ENCODE measurements at places on chromosomes 11 and 22.

DNA sequence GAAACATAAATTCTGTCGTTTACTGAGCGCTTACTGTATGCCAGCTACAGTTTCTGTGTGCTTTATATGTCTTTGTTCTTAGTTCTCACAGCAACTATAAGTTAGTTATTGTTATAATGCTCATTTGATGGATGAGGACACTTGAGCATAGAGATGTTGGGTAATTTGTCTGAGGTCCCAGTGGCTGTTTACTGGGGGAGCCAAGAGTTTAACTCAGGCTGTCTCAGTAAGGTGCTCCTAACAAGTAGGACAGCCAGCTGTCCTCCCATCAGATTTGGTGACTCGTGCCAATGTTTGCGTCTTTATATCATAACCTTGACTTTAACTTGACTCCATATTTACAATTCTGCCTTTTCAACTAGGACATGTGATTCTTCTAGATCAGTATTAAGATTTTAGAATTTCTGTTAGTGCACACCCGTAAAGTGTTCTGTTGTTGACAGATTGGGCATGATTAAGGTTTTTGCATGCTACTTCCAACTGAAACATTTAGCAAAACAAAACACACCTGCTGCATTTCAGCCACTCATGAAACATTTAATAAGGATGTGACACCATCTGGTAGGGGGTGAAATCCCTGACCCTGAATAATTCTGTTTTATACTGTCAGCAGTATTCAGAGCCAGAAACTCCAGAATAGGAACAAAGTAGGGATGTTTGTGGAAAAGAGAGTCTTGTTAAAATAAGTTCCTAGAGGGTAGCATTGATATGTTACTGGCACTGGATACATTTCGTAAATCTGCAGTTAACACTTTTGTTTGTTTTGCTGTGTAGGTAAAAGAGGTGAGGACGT lies 1.9 kb downstream of the REXO2 start:
- DNase-seq: peak; percentile 8

GRCh38 chr11:11555208-11555607 lies 66.6 kb downstream of the GALNT18 start:
- no peak for DNase-seq

GRCh38 chr22:45212306-45212709 lies 28.4 kb downstream of the KIAA0930 start:
- DNase-seq: peak; percentile 79

- no peak for DNase-seq
Observed at GRCh38 chr22:40826984-40827741, 8.0 kb upstream of the SLC25A17 start.

- peak; percentile 45 for DNase-seq
Observed at GRCh38 chr22:16917144-16918003, 90.6 kb downstream of the GAB4 start.

- DNase-seq: no peak
Observed at GRCh38 chr11:75275581-75275980, 35.0 kb downstream of the TPBGL start.

- no peak for DNase-seq
Observed at GRCh38 chr22:38191731-38192474, 9.9 kb upstream of the MAFF start.

DNA sequence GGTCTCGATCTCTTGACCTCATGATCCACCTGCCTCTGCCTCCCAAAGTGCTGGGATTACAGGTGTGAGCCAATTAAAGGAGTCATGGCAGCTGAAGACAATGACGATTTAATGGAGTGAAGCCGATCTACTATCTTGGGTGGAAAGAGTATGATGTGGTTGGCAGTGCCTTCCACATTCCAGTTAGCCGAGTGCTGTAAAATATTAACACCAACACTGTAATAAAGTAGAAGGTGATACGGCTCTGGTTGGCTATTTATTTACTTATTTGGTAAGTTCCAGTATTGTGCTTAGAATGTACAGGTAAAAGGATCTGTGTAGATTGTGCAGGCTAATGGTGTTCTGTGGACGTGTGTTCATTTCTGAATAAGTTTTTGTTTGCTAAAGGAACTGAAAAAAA lies 149.6 kb upstream of the MTMR2 start:
- no peak for DNase-seq

- no peak for DNase-seq
Observed at GRCh38 chr11:287821-288477, 977 bp upstream of the PGGHG start.

DNA sequence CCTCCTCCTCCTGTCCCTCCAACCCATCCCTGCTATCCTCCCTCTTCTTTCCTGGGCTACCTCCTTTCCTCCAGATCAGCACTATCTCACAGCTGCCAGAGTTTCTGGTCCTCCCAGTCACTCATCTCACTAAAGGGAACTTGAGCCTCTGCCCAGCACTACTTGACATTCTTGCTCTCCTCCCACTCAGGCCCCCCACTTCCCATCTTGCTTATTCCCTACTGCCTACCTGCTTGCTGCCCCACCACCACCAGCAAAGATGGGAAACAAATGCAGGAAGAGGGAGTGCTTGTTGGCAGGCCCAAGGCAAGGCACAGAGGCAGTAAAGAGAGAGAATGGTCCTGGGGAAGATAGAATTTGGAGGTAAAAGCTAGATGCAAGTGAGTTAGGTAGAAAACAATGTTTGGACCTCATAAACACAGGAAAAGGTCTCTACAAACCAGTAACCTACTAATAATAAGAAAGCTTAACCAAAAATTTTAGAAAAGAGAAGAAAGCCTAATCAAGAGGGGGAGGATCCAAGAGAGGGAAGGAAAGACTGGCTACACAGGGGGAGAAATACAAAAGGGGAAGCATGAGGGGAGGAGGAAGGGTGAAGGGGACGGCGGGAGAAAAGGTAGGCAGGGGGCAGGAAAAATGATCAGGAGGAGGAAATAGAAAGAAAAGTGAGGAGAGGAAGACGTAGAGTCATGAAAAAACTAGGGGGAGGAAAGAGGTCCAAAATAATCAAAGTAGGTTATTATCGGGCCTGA lies 63.6 kb downstream of the PAK1 start:
- no peak for DNase-seq

DNA sequence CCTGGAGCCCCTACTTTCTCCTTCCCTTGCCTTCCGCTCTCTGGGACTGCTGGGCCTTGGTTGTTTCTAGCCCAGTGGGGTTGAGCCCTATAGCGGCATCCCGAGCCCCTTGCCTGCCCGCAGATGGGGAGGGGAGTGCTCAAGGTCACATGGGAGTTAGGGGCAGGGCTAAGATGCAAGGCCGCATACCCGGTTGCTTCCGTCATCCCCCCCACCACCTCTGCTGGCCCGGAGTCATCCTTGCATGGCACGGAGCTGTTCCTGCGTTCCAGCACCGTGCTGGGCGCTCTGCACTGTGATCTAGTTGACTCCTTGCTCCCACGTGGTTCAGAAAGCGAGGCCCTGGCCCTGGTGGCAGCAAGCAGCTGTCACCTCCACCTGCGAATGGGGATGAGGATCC lies 18.0 kb downstream of the FLRT1 start:
- DNase-seq: no peak

DNA sequence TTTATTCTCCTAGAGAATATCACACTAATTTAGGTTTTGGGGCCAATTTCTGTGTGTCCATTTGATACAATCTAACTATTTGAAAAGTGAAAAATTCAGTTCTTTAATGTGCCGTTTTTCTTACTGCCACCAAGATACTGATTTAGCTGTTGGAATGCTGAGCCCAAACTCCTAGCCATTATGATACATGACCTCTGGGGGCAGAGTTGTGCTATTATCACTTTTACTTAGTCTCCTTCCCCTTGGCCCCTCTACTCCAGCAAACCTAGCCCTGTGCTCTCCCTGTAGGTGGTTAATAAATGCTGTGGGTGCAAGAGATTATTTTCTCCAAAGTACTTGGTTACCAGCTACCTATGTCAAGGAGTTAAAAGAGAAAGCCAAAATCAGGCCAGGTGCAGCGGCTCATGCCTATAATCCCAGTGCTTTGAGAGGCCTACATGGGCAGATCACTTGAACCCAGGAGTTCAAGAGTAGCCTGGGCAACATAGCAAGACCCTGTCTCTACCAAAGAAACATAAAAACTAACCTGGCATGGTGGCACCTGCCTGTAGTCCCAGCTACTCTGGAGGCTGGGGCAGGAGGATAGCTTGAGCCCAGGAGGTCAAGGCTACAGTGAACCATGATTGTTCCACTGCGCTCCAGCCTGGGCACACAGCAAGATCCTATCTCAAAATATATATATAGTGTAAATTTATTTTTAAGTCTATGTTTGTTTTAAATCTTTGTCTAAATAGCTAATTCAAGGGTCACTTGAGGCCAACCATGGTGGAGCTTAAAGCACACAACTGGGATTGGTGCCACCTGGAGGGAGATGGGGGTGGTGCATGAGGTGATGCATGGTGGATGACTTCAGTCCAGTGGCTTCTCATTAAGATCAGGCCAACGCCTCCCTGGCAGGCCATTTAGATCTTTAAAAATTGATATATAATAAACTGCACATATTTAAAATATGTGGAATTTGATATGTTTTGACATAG lies 193.2 kb upstream of the PLET1 start:
- peak; percentile 46 for DNase-seq

DNA sequence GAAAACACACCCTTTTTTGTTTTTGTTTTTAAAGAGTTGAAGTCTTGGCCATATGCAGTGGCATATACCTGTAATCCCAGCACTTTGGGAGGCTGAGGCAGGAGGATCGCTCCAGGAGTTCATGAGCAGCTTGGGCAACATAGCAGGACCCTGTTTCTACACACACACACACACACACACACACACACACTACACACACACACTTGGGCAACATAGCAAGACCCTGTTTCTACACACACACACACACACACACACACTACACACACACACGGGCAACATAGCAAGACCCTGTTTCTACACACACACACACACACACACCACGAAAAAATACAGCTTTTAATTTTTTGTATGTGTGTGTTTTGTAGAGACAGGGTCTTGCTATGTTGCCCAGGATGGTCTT lies 54.5 kb downstream of the HIPK3 start:
- no peak for DNase-seq

GRCh38 chr11:116517077-116517476 lies 255.7 kb downstream of the BUD13 start:
- no peak for DNase-seq

DNA sequence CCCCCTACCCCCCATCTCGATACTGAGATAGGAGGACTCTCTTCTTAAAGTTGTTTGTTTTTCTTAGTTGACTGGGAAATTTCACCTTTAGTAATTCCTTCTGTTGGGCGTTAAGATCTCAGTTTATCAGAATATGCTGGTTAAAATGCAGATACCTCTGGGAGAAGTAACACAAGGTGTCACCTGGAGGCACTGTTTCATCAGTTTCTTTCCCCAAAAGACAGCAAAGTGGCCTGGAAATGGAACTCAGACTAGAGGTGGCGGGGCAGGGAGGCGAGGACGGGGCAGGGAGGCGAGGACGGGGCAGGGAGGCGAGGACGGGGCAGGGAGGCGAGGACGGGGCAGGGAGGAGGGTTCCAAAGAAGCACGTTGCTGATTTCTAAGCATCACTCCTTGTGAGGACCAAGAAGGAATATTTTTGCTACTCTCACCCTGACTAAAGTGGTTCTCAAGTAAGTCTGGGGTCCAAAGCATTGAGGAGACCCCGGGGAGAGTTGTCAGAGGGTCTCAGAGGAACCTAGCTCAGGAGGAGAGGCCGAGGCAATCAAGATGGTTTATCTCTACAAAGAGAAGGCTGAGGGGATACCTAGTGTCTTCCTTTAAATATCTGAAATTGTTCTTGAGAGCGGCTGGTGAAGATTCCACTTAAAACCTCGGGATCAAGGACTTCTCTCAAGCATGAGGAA lies 147.0 kb upstream of the B3GAT1 start:
- DNase-seq: no peak

GRCh38 chr11:36817336-36817965 lies 219.4 kb upstream of the RAG2 start:
- peak; percentile 6 for DNase-seq

GRCh38 chr11:16859651-16860050 lies 121.2 kb downstream of the C11orf58 start:
- no peak for DNase-seq

DNA sequence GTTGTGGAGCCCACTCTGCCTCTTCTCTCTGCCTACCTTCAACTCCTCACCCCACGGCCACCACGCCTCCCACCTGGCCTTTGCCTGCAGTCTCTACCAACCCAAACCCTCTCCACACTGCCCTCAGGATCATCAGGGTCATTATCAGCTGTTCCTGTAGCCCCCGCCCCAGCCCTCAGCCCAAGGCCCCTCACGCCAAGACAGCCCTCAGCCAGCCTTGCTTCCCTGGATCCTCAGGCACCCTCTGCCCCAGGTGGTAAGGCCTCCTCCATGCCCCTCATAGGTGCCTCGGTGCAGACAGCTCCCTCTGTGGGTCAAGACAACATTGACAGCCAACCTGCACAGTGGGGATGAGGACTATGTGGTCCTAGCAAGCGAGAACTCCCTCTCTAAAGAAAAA lies 1.7 kb downstream of the SBF1 start:
- no peak for DNase-seq

GRCh38 chr11:100638648-100639047 lies 48.4 kb upstream of the ARHGAP42 start:
- no peak for DNase-seq

GRCh38 chr11:111344032-111344431 lies 35.0 kb downstream of the POU2AF1 start:
- peak; percentile 60 for DNase-seq

GRCh38 chr11:38446336-38446735 lies 1848.3 kb upstream of the RAG2 start:
- DNase-seq: no peak

DNA sequence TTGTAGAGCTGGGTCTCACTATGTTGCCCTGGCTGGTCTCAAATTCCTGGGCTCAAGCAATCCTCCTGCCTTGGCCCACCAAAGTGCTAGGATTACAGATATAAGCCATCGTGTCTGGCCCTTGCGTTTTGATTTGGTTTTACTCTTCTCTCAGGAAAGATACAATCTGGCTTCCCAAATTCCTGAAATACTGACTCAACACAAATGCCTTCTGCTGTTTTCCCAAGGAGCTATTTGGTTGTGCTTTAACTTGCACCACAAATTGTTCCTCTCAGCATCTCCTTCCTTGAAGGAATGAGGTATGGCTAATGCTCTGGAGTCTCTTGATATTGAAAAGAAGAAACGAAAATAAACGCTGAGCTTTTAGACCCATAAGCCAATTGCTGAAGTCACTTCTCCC lies 110.0 kb upstream of the PAX6 start:
- no peak for DNase-seq

- DNase-seq: peak; percentile 68
Observed at GRCh38 chr22:40237788-40238424, 60.2 kb downstream of the TNRC6B start.

- peak; percentile 46 for DNase-seq
Observed at GRCh38 chr22:32202539-32203180, 2.2 kb downstream of the RFPL2 start.

DNA sequence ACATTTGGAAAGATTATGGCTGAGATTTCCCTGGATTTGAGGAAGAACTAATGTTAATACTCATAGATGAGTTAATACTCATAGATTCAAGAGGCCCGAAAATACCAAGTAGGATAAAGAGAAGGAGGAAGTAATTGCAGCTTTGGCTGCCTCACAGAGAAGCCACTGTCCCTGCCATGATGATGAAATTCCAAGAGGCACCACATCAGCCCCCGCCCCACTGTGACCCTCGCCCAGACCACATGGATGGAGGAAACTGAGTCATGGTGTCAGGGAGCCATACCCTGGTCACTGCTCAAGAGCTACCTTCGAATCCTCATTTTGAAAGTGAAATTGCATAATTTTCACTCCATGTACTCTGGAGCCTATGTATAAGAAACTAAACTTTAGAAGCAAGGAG lies 92.9 kb upstream of the SLC22A12 start:
- DNase-seq: no peak

GRCh38 chr11:76734456-76735420 lies 48.4 kb upstream of the TSKU start:
- no peak for DNase-seq
